ENCODE measurements at places on chromosomes 2 and 18.

DNA sequence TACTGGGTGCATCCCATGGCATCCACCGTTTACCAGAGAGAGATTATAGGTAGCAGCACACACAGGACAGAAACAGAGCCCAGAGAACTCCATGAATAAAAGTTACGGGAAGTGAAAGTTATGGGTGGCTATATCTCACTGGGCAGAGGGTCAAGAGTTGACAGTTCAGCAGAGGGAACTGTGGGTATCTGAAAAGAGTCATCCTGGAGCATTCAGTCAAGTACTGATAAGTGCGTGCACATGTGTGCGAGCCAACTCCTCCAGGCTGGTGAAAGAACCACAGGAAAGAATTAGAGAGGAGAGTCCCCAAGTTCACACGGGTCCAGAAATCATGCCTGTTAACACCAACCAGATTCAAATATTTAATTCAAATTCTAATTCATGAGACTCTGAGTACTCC, 1588.2 kb downstream of the LRP1B start:
- DNase-seq, result no peak

DNA sequence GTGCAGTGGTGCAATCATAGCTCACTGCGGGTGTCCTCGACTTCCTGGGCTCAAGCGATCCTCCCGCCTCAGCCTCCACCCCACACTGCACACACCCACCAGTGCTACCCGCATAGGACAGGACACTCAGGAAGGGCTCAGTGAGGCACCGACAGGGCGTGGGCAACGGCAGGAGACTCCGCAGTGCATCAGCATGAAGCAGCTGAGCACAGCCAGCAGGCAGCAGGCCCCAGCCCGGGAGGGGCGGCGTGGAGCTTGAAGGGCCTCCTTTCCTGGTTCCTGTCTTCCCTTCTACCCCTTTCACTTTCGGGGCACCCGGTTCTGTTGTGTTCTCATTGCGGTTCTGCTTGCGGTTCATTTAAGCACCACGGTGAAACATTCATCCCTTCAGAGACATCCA, 89.8 kb downstream of the ZNF516 start:
- DNase-seq, result no peak

DNA sequence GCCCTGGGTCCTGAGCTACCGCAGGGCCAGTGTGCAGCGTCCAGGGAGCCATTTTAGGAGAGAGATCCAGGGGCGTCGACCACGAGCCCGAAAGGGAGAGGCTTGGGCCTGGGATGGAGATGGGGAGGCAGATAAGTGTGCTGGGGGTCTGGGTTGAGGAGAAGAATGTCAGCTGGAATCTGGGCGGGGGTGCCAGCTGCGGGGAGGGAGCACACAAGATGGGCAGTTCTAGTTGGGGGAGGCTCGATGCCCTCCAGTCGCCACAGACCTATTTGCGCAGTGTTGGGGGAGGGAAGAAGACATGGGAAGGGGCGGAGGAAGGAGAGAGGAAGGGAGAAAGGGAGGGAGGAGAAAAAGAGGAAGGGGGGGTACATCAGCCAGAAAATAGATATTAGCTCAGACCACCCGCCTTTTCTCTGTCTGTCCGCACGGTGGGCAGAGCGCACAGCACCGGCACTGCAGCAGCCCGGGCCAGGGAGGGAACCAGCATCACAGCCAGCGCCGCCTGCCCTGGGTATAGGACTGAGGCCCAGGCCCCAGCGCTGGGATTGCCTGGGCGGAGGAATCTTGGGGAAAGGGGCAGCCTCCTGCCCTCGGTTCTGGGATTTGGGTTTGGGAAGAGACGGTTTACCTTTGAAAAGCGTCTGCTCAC, 1.9 kb upstream of the HOXD11 start:
- DNase-seq, result no peak

DNA sequence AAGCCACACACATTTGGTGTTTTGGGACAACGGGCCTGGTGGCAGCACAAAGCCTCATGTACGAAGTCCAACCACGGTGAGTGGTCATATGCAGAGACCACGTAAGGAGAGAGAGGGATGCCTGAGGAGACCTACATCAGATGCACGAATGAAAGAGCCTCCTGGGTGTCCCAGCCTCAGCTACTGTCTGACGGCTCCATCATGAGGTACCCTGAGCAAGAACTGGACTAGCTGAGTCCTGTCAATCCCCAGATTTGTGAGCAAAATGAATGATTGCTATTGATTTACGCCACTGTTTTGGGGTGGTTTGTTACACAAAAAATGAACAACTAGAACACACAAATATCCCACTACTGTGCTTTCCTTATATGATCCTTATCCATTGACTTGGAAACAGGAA, 275.7 kb upstream of the KYNU start:
- no peak for DNase-seq

- DNase-seq, result no peak
Measured at GRCh38 chr2:233563663-233564430, 2.7 kb downstream of the USP40 start.

- DNase-seq, result no peak
Measured at GRCh38 chr2:38700881-38701458, 35.1 kb downstream of the GALM start.

DNA sequence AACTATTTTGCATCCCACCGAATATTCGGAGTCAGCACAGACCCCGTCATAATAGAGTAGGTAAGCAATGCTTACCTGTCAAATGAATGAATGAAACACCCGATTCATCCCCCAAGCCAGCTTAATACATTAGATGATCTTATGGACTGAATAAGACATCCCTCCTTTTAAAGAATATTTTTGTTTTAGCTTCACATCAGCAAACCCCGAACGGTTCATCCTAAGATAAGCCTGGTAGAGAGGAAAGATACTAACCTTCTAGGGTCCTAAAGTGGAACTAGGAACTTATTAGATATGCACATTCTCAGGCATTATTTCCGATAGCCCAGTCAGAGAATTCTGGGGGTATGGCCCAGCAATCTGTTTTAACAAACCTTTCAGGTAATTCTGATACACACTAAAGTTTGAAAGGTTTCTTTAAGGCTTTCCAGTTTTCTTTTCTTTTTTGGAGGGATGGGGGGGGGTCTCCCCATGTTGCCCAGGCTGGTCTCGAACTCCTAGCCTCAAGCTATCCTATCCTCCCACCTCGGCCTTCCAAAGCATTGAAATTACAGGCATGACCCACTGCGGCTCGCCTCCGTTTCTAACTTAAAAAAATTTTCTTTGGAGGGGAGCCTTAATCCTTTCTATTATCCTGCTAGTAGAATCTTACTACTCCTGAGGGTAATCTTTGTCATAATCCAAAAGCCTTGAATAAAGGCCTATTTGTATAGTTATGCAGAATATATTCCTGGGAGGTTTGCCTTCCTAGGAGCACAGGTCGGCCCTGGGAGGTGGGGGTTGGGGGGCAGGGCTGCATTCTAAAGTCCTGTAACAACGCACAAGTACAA, 1.0 kb upstream of the ACTR3 start:
- DNase-seq, result no peak

GRCh38 chr2:237909801-237910475, 50.5 kb downstream of the RAMP1 start:
- DNase-seq, result no peak

GRCh38 chr2:118954297-118955060, 12.5 kb downstream of the MARCO start:
- DNase-seq, result no peak

DNA sequence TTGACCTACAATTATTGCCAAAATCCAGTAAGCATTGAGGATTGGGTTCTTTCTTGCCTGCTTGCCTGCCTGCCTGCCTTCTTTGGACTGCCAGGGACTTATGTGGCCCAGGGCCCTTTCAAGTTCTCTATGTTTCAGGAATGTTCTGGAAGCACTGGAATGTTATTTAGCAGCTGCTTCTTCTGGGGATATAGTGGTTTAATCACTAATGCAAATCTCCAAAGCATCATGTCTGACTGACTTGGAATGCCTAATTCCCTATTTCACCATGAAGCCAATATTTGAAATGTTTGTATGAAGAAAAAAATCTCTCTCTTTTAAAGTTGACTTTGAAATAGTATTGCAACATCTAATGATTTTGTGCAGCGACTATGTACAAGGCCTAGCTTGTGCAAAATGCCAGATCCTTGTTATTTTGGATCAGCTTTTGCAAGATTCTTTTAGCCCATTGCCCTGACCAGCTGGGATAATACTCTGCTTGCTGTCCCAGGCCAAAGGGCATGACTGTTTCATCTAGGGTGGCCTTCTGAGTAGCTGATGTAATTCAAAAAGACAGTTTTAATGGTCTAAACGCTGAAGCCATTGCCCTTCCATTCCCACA, 204.6 kb downstream of the RND3 start:
- DNase-seq, result no peak

DNA sequence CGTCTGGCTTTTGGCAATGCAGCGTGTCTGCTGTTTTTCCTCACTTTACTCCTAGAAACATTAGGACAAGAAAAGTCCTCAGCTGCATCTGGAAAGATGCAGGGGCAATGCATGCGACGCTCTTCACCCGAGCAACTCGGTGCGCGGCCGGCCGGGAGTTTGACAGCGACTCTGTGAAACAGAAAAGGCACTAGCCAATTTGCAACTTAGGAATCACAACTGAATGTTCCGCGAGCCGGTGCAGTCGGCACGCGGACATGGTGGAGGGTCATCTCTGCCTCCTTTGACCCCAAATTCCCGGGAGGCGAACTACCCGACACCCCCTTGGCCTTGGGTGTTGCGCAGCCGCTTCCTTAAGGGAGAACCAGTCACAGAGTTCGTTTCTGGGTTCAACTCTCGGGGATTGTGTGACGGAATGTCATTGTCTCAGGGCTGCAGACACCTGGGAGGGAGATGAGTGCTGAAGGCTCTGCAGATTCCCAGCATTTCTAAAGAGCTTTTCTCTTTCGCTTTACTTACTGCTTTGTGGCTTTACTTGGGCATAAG, 9.8 kb downstream of the NR4A2 start:
- peak; percentile 24 for DNase-seq

DNA sequence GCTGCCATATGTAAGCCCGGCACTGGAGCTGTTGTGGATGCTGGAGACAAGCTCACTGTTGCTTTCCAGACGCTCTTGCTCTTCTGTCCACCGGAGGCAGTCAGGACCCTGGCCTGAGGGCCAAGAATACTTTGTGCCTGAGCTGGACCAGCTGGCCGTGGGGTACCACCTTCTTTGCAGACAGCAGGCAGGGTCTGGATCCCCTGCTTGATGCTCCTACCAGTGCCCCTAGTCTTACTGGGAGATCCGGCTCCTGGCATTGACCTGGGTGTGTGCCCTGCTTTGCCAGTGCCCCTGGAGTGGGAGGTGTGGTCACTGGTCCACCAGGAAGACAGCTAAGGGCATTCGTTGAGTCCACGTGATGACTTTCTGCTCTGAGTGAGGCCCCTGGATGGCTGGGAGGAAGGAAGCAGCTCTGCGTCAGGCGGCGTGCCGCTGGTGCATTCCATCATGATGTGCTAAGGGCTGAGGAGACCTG, 59.3 kb downstream of the LRRFIP1 start:
- no peak for DNase-seq

DNA sequence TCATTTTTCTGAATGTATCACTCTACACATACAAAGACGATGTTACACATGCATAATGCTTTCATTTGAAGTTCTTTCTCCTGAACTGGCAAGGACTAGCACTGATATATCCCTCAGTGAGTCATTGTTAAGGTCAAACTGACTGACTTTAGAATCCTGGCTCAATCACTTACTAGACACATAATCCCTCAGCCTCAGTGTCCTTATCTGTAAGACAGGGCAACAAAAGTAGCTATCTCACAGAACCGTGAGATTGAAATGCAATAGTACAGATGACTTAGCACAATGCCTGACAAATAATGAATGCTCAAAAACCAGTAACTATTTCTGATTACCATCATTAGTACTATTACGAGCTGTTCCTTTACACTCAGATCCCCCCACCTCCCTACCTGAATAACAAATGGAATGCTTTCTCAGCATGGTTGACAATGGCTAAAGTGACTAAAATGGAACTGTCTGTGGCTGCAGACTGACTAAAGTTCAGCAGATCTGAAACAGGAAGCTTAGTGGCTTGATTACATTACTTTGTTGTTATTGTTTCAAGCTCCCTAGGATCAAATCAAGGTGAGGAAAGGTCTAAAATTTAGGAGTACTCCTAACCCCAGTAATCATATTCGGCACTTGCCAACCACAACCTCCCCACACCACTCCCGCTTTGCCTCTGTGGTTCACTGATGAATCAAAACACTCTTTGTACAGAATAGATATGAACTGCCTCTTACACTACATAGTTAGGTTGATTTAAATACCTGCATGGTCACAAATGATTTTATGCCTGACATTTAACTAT, 35.8 kb upstream of the CACNB4 start:
- no peak for DNase-seq

DNA sequence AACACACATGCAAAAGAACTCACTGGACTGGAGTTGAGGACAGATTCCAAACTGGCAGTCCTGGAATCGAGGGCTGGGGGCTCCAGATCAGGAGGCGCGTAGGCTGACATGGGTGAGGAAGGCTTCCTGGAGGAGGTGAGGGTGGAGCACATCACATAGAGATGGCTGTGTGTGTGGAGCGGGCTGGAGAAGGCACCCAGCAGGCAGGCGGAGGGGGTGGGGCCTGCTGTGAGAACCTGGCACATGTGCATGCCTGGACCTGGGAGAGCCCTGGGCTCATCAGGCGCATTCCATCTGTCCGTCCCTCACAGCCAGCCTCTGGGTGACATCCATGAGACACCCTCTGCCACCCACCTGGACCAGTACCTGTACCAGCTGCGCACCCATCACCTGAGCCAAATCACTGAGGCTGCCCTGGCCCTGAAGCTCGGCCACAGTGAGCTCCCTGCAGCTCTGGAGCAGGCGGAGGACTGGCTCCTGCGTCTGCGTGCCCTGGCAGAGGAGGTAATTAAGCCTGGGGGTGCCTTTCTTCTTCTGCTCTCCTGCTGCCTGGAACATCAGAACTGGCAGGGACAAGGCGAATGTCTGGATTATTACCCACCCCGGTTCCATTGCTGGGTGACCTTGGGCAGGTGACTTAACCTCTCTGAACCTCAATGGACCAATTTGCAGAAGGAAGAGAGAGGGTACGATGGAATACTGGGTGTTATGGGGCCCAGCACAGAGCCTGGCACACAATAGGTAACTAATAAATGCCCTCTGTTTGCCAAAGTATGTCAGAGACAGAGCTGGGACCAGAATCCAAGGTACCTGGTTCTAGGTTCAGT, 108.3 kb downstream of the DYSF start:
- no peak for DNase-seq

DNA sequence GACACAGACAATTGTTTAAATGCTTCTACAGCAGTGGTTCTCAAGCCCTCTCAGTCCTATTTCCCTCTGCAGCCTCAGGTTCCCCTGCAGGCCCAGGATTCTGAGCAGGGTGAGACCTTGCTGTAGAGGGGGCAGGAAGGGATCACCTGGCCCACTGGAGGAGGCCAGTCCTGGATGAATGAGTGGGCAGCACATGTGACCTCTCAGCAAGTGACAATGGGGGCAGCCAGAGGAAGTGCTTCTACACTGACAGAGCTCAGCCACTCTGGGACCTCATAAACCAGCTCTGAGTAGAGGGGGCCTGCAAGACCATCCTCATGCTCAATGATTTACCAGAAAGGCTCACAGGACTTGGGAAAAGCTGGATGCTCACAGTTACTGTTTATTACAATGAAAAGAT, 63.2 kb downstream of the ASB1 start:
- DNase-seq, result no peak

All from CD8-positive, alpha-beta T cell (primary cell).